Pulmonary artery endothelial cell (primary cell): ENCODE measurements at places on chromosomes 1 and 21. TPM values are rescaled to one million over a fixed set of nuclear protein-coding genes. Genes with fewer than 3 reads are reported as not detected.

- no peak for DNase-seq
Measured at GRCh38 chr1:212557739-212558692, 50.5 kb upstream of the ATF3 start.

DNA sequence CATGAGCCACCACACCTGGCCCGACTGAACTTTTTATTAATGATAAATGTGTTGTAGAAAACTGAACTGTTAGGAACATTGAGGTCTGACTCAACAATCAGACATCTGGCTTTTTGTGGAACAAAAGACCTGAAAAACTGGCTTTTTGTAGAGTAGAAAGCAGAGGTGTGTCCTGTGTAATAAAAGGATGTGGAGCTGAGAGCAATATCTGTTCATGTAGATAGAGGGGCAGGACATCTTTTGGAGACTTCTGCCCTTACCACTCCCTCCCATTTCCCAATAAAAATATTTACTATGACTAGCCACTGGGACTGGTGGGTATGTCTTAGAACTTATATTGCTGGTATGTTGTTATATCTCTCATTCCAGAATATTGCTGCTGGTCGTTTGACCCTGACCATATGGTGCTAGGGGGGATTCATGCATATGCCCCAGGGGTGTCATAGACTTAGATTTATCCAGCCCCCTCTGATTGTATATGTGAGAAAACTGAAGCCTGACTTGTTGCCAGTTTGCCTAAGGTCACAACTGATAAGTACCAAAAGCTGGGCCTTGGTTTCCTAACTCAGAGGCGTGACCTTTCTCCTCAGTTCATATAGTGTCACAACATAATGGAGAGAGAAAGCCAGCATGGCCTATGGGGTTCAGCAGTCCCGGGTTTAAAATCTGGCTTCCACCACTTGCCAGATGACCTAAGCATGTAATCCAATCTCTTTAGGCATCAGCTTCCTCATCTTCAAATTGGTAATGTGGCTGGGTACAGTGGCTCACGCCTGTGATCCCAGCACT, 33.5 kb upstream of the PIGV start:
- DNase-seq: no peak

GRCh38 chr1:190353538-190354101, 124.0 kb downstream of the BRINP3 start:
- no peak for DNase-seq

DNA sequence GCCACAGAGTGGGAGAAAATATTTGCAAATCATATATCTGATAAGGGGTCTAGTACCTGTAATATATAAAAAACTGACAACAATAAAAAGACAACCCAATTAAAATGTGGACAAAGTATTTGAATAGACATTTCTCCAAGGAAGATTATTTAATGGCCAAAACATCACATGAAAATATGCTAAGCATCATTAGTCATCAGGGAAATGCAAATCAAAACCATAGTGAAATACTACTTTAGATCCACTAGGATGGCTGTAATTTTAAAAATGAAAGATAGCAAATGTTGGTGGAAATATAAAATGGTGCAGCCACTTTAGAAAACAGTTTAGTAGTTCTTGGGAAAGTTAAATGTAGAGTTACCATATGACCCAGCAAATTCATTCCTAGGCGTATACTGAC, 118.7 kb upstream of the KIF26B start:
- DNase-seq: no peak

- DNase-seq: no peak
Measured at GRCh38 chr1:178486100-178487069, 10.4 kb downstream of the CLEC20A start.

Gene LMOD1
- under 0.01 and 0.07 TPM in 2 replicates for total RNA-seq

DNA sequence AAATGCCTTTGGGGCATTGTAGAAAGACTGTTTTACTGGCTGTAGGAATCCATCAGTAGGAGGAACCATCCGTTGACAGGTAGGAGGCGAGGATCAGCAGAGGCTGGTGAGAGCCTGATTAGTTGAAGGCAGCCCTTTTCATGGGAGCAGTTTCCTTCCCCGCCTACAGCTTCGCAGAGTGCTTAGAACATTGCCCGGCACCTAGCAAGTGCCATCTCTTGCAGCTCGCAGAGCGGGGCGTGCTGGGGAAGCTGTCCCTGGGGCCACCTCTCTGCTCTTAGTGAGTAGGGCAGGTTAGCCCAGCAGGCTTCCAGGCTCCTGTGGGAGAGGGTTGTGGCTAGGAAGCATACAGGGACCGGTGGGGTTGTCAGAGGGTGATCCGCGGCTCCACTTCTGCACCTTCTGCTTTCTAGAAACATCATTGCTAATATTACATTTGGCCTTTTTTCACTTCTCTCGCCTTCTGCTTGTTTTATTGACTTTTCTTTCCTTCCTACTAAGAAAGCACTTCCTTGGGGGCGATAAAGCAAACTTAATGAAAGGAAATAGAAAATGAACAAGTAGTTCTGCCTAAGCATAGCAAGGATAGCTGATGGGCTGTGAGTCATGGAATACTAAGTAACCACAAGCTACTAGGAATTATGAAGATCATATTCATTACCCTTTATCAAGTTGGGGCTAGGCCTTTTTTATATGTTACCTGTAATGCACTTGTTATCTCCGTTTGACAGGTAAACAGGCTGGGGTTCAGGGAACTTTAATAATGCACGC, 176.7 kb downstream of the GALNT2 start:
- DNase-seq: no peak

Gene OR2T5
- total RNA-seq: not detected in 2 replicates

Gene SPATA17
- total RNA-seq: 0.07 TPM in 1 of 2 replicates, not detected in the other

DNA sequence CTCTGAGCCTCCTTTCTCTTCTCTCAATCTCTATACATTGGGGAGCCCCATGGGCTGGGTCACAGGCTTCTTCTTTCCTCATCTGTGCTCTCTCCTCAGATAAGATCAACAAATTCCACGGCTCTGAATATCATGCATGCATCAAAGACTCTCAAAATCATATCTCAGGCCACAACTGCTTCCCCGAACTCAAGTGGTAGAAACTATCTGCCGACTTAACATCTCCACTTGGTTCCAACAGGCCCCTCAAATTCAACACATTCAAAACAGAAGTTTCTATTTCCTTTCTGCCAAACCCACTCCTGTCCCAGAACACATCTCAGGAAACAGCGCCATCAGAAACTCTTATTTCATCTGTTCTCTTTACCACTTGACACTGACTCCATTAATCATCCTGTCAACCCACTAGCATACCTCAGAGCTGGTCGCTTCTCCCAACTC, 16.7 kb downstream of the DDX59 start:
- DNase-seq: no peak

Gene B4GALT2
- total RNA-seq: 75.5 and 100 TPM in 2 replicates

GRCh38 chr1:222749927-222750326, 12.9 kb downstream of the FAM177B start:
- DNase-seq: no peak

Gene ZYG11A
- total RNA-seq: 0.92 and 1.1 TPM in 2 replicates

Gene ELAVL4
- not detected in 2 replicates for total RNA-seq

Gene KRTAP21-2
- not detected in 2 replicates for total RNA-seq

Gene S100A7A
- total RNA-seq: not detected in 2 replicates
